ENCODE measurements at places on chromosomes 6 and 20.

- no peak for DNase-seq
These were observed 52.3 kb upstream of the L3MBTL3 start for GRCh38 chr6:129966125-129966524.

DNA sequence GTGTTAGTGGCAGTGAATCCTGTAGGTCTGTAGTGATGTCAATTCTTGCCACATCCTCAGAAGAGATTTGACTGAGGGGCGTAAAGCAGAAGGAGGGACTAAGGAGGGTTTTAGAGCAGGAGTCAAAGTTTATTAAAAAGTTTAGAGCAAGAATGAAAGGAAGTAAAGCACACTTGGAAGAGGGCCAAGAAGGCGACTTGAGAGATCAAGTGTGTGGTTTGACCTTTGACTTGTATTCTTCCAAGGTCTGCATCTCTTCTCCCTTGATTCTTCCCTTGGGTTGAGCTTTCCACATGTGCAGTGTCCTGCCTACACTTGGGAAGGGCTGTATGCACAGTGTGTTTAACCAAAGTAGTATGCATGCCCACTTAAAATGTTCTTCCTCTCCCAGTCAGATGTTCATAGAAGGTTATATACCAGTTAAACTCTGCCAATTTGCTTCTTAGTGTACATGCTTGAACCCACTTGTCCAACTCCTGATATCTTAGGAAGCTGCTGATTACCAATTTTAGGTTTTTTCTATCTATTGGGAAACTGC lies 627.6 kb downstream of the MMUT start:
- DNase-seq: no peak

GRCh38 chr20:63750807-63751470 lies 11.4 kb downstream of the SLC2A4RG start:
- no peak for DNase-seq

DNA sequence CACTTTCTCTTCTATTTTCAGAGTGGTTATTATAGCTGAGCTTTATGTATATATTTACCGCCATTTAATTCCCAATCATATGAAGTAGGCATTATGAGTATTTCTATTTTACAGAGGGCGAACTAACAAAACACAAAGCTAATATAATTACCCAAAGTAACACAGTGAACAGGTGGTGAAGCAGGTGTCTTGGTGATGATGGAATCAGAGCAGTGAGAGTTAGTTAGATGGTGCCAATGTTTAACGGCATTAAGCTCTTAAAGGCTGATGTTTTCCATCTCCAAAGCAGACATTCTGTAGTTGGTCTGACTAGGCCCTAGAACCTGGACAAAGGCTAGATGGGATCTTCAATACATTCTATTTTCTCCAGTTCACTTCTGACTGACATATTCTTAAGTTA lies 551.1 kb upstream of the SYNCRIP start:
- DNase-seq: no peak

DNA sequence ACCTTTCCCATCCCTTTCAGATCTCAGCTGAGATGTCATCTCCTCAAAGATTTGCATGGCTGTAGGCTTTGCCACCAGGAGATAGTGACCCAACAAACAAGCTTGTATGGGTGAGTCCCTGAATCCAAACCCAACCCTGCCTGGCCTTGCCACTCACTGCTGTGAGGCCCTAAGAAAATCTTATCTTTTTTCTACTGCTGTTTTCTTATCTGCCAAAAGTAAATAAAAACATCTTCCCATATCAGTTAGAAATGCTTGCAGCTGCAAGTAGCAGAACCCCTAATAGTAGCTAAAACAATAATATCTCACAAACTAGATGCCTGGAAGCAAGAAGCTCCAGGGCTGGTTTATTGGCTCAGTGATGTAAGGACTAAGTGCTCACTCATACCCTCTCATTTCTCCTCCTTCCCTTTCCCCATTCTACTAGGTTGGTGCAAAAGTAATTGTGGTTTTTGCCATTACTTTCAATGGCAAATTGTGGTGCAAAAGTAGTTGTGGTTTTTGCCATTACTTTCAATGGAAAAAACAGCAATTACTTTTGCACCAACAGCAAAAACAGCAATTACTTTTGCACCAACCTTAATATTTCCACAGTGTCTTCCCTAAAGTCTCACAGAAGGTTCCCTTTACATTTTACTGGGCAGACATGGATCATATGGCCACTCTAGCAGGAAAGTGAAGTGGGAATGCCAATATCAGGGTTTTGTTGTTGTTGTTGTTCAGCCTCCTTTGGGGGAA lies 56.7 kb upstream of the PSMF1 start:
- DNase-seq: no peak

DNA sequence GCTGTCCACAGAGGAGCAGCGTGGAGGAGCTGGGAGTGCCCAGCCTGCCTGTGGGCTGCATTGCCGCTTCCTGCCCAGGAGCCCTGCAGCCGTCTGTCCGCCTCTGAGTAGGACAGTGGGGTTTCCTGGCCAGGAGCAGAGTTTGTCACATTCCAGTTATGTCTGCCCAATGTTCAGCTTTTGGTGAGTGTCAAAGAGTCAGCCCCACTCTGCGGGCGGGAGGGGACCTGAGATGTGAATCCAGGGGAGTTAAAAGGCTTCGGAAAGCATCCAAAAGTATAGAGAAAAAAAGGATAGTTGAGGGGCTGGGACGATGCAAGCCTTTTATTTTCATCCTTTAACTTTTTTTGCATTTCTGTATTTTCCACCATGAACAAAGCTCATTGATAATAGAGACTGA lies 7.2 kb upstream of the GATA5 start:
- no peak for DNase-seq

DNA sequence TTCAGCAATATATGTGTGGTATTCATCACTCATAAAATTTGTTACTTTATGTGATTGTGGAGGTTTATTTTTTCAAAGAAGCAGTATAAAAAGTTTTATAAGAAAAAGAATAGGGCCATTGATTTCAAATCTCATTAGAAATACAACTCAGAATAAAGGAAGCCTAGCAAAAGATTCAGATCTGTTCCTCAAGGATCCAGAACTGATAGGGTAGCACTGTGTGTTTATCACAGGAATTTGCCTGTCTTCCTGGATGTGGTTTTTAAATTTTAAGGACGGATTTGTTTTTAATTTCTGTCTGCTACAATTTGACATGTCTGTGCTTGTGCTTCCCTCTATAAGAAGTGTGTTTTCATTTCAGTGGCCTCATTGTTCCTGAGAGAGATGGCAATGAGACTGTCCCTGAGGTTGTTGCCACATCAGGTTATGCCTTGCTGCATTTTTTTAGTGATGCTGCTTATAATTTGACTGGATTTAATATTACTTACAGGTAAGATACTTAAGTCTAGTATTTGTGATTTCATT lies 74.6 kb downstream of the ATRN start:
- DNase-seq: no peak

DNA sequence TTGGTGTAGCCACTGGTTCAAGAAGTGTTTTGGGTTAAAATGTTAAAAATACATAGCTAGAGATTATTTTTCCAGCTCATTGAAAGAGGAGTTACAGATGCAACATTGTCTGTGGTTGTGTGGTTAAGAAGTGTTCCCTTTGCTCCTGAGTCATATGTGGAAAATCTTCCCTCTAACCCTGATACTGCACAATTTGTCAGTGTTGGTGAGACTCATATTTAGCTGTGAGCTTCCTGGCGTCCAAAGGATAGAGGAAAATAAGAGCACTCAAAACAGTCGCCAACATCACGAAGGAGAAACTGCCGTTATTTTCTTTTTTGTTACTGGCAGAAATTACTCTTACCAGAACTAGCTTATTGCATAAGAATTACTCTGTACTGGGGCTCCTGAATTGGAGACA lies 250.4 kb downstream of the CDH4 start:
- DNase-seq: no peak

DNA sequence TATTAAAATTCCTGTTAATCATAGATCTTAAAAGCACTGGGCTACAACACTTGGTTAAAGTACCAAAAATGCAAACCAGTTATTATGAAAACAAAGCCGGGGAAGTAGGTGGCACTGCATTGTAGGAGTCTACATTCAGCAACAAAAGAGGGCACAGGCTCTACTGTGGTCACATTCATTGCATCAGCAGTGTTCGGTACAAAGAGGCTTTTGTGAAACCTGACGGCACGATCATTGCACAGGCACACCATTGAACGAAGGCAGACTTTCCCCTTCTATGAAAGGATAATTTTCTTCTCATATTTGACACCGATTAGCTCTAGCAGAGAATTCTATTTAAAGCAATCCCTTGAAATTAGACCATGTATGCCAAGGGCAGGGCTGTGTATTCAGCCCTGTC lies 44.6 kb upstream of the AGPAT4 start:
- no peak for DNase-seq

GRCh38 chr20:63830841-63831588 lies at the start of gene ZBTB46:
Gene ZBTB46 (minus strand): TSS chr20:63831264. CDS start chr20:63790757, 40,507 bp downstream.
- no peak for DNase-seq

- DNase-seq: no peak
These were observed 11.5 kb upstream of the ZNF133 start for GRCh38 chr20:18276821-18277220.

DNA sequence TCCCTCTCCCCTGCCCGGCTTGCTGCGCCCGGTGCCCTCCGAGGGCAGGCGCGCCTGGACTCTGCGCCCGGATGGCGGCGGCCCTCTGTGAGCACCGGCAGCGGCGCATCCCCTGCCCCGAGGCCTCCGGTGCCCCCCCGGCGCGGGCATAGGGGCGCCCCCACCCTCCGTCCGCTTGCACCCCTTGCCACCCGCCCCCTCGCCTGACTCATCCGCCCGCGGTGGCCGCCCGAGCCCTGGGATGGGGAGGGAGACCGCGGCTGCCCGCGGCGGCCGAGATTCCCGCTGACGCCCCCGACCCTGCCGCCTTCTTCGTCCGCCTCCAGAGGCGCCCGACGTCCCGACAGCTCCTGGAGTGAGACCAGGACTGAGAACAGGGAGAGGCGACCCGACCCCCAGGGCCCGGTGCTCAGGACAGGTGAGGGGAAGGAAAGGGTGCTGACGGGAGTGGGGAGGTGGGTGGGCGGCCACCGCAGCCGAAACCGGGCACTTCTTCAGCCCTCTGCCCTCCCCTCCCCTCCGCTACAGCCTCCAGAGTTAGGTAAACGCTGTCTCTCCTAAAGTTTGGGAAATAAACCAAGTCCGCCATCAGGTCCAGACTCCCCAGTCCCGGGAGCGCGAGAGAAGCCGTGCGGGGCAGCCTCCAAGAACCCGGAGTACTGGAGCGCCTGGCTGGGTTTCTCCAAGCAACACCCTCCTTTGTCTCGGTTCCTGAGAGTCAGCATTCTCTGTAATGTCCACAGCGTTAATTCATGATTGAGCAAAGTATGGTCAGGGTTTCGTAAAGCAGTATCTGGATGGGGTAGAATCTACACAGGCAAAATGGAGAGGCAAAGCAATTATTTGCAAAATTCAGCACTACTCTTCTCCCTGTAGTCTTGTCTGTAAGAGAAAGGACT lies 539 bp downstream of the TMEM200A start:
- DNase-seq: peak; percentile 5

- DNase-seq: no peak
These were observed 50.7 kb upstream of the TNFRSF21 start for GRCh38 chr6:47360388-47360787.

DNA sequence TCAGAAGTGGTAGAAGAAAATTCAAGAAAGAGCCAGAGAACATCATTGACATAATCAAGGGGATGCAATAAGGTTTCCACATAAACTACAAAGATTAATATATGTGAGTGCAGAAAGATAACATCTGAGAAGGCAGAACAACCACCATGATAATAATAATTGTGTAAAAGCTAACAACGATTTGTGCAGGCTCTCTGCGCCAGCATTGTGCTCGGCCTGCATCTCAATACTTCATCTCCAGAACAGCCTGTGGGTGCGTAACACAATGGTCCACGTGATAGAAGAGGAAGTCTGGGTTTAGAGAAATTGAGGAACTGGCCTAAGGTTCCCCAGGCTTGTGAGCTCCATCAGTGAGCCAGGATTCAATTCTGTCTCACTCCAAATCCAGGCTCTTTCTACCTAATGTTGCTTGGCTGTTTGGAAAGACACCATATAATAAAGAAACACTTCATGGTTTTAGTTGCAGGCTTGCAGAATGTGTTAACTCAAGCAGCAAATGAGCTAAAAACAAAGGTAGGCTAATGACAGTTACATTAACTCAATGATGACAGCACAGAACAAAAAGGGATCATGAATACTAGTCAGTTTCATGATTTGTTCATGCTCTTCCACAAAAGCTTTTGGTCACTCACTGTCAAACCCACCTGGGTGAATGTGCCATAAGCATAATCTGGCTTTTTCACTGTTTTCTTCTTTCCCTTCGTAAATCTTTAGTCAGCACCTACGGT lies 71.2 kb downstream of the LY86 start:
- DNase-seq: no peak

DNA sequence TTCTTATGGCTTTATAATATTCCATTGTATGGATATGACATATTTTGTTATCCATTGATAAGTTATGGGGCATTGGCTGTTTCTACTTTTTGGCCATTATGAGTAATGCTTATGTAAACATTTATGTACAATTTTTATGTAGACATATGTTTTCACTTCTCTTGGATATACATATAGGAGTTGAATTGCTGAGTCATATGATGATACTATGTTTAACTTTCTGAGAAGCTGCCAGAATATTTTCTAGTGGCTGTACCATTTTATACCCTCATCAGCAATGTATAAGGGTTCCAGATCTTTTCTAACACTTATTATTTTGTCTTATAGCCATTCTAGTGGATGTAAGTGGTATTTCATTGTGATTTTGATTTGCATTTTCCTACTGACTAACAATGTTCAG lies 23.1 kb downstream of the OTOR start:
- no peak for DNase-seq
